Progenitor cell of endocrine pancreas (in vitro differentiated cells): ENCODE measurements at places on chromosomes 5 and 9.

GRCh38 chr9:73260506-73260905 is 108.8 kb downstream of the ANXA1 start:
- no peaks in the 10 kb centered on the region for H3K4me1 ChIP-seq
- DNase-seq, result no peak
- no peak overlapping the region for H3K4me3 ChIP-seq
- no peaks in the 10 kb centered on the region for H3K36me3 ChIP-seq
- no peaks in the 10 kb centered on the region for H3K27me3 ChIP-seq
- no peak overlapping the region for H3K27ac ChIP-seq

DNA sequence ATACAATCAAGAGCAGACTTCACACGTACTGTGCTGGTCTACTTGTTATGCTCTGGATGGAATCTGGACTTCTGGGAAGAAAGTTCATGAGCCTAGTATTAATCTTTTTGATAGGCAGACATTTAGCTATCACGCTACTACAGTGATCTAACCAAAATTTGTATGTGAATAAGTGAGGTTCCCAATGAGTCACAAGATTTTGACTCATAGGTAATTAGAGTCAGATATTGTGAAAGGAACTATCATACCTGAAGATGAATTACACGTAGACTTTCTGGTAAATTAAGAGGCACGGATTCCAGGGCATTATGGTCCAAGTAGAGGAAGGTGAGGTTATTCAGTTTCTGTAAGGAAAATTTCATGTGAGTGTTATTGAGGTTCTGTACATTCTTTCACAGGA is 18.4 kb downstream of the OGN start:
- no peaks in the 10 kb centered on the region for H3K36me3 ChIP-seq
- DNase-seq, result no peak
- no peaks in the 10 kb centered on the region for H3K4me1 ChIP-seq
- H3K27me3 ChIP-seq, result no peaks in the 10 kb centered on the region
- no peak overlapping the region for H3K4me3 ChIP-seq

DNA sequence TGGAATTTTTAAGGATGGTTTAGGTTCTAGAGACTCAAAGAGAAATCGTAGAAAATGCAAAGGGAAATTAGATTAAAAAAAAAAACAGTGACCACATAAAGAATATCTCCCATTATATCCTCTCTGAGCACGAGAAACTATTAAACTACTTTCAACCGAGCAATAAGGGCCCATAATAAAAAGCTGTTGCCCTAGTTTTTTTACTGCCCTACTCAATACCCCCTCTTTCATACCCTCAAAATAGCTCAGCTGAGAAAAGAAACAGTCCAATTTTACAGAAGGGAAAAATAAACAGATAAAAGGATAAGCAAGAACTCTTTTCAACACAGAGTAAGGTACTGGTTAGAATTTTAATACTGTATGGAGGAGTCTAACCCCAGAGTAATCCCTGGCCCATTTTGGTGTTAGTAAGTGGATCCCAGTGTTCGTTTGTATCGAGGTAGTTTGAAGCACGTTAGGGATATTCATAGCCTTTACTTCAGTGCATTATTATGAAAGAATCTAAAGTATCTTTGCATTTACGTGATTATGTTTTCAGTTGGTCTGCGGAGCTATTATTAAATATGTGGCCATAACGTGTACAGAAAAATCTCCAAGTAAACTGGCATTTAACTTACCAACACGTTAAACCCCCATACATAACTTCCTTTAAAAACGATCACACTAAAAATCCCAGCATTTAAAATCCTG is 980 bp upstream of the RHOBTB3 start:
- H3K27ac ChIP-seq, result peak overlapping the region; percentile 96
- no peaks in the 10 kb centered on the region for H3K27me3 ChIP-seq
- H3K4me3 ChIP-seq, result peak overlapping the region; percentile 72
- peaks cover 58% of the 10 kb centered on the region for H3K4me1 ChIP-seq
- H3K36me3 ChIP-seq, result peaks cover 2% of the 10 kb centered on the region

GRCh38 chr5:119112151-119112550 is 41.3 kb downstream of the DMXL1 start:
- no peak overlapping the region for H3K4me3 ChIP-seq
- DNase-seq, result no peak
- no peaks in the 10 kb centered on the region for H3K27me3 ChIP-seq

GRCh38 chr9:38292480-38292879 is 100.0 kb upstream of the ALDH1B1 start:
- H3K27me3 ChIP-seq, result peaks cover 13% of the 10 kb centered on the region
- H3K27ac ChIP-seq, result no peak overlapping the region
- H3K4me1 ChIP-seq, result peaks cover 35% of the 10 kb centered on the region

GRCh38 chr9:74358959-74359358 is 138.2 kb upstream of the RORB start:
- no peaks in the 10 kb centered on the region for H3K36me3 ChIP-seq
- DNase-seq, result no peak
- no peaks in the 10 kb centered on the region for H3K4me1 ChIP-seq
- no peaks in the 10 kb centered on the region for H3K27me3 ChIP-seq
- no peak overlapping the region for H3K27ac ChIP-seq
